ENCODE measurements at places on chromosomes 6 and 20.

DNA sequence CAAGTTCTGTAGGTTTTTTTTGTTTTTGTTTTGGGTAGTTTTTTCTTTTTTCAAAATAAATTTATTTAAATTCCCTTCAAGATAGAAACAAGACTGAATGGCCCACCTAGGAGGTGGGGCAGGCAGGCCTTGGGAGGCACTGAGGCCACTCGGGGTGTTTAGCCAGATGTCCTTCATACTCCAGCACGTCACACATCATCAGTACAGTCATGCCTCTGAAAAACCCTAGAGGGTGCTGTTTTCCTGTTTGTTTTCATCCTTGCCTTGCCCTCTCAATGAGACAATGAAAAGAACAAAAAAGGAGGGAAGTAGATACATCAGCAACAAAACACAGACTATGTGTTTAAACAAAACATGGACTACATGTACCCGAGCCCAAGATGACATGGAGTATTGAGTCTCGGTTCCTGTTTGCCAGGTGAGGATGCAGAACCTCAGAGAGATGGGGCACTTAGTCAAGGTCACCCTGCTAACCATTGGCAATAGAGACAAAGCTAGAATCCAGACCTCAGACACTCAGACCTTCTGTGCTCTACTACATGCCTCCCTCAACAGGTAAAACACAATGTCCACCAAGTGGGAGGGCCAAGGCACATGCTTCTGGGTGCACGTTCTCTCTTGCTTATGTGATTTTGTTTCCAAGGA is 26.8 kb upstream of the CLIC5 start:
- no peak for DNase-seq

DNA sequence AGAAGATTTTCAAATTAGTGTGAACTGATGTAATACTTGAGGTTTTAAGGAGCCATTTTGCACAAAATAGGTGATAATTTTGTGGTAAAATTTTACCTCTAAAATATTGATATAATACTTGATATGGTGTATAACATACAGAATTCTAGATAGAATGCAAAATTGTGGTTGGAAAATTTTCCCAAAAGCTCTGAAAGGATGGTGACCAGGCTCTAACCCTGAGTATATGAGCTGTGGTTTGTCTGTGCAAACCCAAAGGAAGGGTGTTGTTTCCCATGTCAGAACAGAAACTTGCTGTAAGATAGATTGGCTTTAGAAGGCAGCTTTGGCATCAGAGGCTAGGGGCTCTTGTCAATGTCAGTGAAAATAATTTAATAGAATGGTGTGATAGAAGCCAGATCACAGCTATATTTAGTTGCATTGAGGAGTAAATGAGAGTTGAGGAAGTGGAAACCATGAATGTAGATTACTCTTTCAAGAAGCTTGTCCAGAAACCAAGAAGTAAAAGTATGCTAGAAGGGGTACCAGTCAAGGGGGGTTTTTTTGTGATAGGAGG is 257.7 kb downstream of the FARS2 start:
- DNase-seq: no peak

GRCh38 chr6:29814379-29815117 is 13.1 kb upstream of the HLA-G start:
- no peak for DNase-seq

DNA sequence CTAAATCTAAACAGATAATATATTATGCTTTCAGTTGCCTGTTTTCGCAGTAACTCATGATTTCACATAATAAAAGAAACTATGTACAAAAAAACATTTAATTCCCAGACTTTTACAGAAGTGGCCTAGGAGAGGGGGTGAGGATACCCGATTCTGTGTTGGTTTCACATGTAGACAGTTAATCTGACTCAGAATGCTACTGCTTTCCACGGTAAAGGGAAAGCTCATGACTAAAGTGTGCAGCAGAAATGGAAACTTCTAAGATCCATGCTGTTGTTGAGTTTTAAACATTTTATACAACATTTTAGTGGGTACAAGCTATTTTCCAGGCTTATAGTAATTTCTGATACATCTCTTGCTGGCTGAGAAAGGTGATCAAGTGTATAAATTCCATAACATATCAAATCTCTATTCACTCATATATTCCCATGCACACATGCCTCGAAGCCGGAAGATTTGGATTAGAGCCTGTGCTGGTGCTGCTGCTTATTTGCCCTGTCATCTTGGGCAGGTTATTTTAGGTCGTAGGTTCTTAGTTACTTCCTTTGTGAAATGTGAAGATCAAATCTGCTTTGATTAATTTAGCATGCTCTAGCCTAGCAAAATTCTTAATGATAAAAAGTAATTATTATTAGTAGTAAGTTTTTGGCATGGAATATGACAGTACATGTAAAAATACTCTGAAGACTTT is 896.7 kb upstream of the MAP3K7 start:
- no peak for DNase-seq

DNA sequence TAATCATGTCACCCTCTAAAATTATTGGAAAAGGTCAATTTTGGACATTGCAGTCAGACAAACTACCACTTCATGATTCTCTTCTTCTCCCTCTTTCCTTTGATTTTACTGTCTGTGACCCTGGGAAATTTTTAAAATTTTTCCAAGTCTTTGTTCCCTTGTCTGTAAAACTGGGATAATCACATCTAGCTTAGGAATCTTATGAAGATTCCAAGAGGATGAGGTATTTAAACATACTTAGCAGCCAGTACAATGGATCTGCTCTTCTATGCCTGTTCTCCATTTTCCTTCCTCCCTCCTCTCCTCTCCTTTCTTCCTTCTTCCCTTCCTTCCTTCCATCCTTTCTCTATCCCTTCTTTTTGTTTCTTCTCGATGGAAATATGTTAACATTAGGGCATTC is 651.6 kb upstream of the MARCKS start:
- no peak for DNase-seq

GRCh38 chr6:6842291-6842690 is 253.8 kb downstream of the LY86 start:
- no peak for DNase-seq

GRCh38 chr20:38833857-38834164 is 28.3 kb downstream of the PPP1R16B start:
- peak; percentile 28 for DNase-seq

- no peak for DNase-seq
Observed at GRCh38 chr20:58006346-58007316, 221.8 kb downstream of the ANKRD60 start.

GRCh38 chr6:139972116-139972515 is 597.7 kb upstream of the CITED2 start:
- no peak for DNase-seq

DNA sequence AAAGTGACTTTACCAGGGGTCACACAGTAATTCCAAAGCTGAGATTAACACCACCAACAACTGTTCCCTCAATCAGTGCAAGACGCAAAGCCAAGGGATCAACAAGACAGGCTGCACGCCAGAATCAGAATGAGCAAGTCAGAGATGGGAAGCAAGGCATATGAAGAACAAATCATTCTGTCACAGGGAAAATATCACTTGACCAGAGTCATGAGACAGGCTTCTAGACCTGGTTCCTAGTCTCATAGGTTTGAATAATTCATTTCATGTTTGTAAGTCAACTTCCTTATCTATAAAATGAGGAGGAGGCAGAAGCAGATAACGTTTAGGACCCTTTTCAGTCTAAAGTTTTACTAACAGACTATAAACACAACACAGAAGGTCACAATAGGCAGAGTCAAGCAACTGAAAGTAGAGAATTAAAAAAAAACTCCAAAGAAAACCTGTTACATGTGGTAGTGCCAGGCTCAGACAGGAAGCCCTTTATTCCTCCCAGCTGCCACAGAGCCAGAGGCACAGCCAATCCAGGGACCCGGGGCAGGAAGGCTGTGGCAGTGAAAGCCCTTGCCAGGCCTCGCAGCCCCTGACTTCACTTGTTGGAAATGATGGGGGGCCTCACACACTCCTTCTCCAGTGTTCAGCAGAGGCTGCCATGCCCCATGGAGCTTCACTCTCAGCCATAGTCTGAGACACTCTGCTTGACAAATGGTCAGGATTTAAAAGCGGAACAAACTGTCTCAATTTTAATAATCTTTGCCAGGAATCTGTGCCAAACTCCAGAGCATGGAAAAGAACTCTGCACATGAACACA is 29.2 kb upstream of the DST start:
- DNase-seq: no peak

DNA sequence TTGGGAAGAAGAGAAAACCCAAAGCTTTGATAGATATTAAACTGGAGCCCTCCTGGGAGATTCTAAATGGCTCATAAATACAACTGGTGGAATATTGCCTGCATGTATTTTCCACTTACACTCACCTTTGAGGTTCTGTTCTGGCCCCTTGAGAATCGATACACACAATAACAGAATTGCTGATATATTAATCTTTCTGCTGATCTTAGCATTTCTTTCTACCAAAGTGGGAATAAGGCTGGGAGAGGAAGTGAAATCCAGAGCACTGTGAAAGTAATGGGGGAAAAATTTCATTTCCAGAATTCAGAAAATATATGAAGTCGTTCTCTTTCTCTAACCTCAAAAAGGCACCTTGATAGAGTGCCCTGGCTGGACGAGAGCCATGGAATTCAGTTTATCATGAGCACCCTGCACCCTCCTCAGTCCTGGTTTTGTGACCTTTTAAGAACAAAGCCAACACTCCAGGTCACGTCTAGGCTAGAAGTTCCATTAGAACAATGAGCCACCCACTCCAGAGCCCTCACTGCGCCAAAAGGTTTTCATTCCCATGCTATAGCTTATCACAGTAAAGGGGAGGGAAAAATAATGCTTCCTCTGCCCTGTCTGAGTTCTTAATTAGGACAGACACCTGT is 244.5 kb downstream of the CD83 start:
- no peak for DNase-seq

DNA sequence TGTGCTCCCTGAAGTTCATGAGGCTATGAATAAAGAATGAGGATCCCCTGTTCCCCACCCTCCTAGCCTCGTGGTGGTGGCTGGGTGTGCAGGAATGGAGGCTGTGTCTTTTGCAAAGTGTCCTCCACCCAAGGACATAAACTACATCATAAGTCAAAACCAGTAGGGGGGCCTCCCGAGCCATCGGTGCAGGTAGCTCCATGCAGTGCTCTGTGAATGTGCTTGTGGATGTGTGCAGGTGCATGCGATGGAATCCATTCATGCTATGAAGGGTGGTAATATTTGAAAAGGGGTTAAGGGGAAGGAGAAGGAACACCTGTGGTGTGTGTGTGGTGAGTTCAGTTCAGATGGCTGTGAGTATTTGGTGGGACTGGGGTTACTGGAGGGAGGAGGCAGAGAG is 197.3 kb downstream of the NRN1 start:
- DNase-seq: no peak

DNA sequence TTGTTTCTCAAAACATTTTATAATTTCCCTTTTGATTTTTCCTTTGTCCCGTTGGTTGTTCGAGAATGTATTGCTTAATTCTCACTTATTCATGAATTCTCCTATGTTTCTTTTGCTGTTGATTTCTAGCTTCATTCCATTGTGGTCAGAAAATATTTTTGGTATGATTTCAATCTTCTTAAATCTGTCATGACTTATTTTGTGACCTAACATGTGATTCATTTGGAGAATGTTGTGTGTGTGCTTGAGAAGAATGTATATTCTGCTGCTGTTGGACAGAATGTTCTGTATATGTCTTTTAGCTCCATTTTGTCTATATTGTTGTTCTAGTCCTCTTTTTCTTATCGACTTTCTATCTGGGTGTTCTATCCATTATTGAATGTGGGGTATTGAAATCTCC is 286.2 kb upstream of the RNF217 start:
- DNase-seq: no peak

DNA sequence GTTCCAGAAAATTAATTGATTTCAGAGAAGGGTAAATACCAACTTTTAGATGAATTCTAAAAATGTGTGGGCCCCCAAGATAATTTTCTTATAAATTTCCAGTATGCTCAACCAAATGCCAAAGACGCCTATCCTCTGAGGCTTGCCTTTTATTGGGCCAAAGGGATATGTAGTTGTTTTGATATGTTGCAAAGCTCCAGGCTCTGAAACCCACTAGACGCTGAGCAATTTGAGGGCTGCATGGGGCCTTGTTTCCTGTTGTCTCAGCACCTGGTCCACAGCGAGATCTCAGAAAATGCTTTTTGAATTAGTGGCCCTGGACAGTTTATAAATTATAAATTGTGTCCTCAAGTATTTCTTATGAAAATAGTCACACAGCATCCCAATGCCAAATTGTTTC is 397.2 kb downstream of the SAMD5 start:
- no peak for DNase-seq

- no peak for DNase-seq
Observed at GRCh38 chr20:61360940-61361339, 108.9 kb downstream of the CDH4 start.

DNA sequence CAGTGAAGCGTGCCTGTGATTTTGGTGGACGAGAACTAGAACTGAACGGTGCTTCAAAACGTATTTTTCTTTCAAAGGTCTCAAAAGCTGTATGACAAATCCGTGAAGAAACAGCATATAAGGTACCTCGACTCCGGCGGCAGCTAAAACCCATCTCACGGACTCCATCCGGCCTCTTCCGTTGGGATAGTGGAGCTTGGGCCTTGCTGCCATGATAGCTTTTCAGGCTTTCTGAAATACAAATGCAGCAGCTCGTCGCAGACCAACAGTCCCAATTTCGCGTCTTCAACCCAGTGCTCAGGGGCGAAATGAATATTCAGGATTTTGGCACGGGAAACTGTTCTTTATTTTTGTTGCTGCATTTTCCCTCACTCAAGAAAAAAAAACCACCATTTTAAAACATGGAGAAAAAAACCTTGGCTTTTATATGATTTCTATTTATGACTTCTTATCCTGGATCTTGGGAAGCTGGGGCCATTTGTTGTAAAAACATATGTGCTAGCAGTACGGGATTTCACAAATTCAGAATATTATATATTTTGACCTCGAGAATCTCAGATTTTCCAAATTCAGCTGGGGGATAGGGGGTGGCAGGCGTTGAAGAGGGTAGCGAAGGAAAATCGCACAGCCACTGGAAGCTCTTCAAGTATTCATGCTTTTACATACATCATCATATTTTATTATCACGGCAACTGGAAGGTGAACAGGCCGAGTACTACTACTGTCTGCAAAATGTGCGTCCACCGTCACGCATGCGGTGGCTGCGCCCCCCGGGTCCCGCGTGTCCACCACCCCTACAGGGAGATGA is 849 bp downstream of the GSTA4 start:
- DNase-seq: no peak

DNA sequence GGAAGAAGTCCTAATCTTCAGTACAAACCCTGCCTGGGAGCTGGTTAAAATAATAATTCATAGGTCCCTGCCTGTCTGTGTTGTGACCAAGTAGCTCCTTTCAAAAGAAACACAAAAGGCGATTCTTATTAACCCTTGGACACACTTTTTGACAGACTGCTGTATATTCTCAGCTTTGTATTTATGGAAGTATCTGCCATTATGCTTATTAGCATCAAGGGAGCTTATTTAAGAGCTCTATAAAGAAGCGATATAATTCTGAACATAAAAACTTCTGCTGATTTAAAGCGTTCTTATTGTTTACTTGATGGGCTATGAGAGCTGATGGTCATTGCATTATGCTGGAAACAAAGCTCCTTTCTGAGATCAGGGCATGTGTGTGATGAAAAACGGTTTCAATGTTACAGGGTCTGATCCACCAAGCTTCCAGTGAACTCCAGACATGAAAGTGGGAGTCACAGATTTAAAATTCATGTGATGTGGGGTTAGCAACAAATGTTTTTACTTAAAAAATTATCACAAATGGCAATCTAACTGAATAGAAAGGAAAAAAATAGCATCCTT is 181.8 kb upstream of the PDE10A start:
- no peak for DNase-seq

All from stimulated activated CD4-positive, alpha-beta T cell treated with anti-CD3 and anti-CD28 coated beads, Interleukin-2, amount 100 ng/mL, for 24 hours (primary cell).